NCI-H1694 (cell line): ENCODE measurements at places on chromosomes 7 and 10.

DNA sequence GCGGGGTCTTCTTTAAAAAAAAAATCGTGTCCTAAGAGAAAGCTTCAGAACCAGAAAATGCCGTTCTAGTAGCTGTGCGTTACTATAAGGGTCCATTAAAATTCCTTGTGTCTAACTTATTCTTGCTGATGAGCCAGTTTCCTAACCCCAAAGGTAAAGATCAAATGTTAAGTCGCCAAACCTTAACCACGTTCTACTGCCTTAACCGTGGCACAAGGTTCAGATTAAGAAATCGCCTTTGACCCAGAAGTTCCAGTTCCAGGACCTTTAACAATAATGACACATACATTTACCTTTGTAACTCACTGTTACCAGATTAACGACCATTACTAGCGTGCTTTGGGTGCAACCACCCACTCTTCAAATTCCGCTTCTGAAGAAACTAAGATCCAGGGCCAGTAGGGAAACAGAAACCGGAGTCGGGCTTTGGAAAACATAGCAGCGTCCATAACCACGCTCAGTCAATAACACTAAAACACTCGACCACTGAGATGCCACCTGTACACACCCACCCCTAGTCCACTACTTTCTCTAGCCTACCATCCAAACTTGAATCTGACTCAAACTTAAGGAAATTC is 620 bp downstream of the BET1 start:
- no peak for DNase-seq

- no peak for DNase-seq
Observed at GRCh38 chr10:110527731-110528171, 30.0 kb downstream of the DUSP5 start.

- DNase-seq, result no peak
Observed at GRCh38 chr7:18577096-18577771, 81.7 kb downstream of the HDAC9 start.

- no peak for DNase-seq
Observed at GRCh38 chr10:101617102-101617823, 29.1 kb downstream of the DPCD start.

GRCh38 chr7:34991938-34992840 is 45.1 kb downstream of the DPY19L1 start:
- no peak for DNase-seq

DNA sequence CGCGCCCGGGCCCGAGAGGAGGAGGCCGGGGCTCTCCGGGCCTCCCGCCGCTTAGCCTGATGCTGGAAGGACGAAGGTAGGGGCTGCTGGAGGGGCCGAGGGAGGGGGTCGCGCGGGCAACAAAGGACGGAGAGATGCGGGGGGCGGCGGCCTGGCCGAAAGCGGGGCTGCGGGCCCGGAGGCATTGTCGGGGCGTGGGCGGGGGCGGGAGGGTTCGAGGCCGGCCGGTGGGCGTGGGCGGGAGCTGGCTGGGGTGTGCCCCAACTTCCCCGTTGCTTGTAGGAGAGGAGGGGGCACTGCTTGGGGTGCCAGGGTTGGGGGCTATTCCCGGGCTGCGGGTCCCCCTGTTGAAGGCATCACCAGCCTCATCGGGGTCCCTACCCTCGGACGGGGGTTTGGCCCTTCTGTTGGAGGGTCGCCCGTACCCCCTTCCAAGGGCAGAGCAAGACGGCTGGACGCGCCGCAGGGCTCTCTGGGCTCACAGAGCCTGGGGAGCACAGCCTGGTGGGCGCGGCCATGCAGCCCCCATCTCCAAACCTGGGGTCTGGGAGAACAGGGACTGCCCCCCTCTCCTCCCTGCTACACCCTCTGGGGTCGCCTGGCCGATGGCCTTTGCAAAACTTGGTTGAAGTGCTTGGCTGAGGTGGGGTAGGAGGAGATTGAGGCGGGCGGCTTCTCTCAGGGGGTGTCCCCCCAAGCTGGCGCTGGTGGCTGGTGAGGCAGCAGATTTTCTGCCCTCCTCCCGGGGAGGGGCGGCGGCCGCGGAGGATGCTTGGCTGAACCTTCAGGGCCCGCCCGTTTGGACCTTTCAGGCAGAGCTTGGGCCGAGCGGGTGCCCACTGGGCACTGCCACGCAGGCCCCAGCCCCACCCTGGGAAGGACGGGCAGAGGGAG is 699 bp downstream of the CLIP2 start:
- no peak for DNase-seq

GRCh38 chr10:16792675-16793074 is 24.5 kb downstream of the RSU1 start:
- DNase-seq, result no peak

DNA sequence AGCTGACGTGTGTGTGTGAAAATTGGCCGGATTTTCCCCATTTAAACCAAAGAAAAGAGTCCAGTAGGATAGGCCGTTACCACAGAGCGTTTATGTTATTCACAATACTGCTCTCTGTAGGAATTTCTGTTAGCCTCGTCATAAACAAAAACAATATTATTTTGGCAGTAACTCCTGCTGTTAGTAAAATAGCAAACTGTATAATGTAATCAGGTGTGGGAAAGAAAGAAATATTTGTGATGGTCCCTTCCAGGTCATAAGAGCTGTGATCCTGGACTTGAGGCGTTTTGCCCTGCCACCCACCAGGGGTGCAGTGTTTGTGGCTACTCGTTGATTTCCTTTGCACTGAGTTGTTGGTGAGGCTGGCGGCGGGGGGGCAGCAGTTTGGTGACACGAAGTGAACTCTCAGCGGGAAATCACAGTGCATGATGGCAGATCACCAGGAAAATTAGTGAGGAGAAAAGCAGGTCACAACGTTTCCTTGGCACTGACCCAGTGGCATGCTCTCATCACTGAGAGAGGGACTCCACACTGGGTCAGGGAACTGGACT is 2.8 kb downstream of the EEPD1 start:
- no peak for DNase-seq

DNA sequence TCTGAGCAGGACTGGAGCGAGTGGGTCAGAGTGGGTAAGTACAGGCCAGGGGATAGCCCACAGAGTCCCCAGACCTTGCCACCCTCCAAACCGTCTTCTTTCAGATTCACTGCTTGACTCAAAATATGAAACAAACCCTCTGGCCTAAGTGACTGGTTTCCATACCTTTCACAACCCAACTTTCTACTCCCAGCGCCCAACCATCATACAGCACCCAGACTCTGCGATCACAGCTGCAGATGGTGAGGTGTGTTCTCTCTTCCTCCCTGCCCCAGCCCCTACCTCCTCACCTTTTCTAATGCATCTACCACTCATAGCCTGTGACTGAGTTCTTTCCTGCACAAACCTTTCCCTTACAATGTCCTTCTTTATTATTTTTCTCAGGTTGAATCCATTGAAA is 92.0 kb upstream of the CELF2 start:
- DNase-seq, result no peak

GRCh38 chr10:70057306-70057705 is 4.7 kb downstream of the MACROH2A2 start:
- DNase-seq, result no peak

GRCh38 chr7:106493041-106493731 is 167.8 kb downstream of the CCDC71L start:
- DNase-seq, result no peak

DNA sequence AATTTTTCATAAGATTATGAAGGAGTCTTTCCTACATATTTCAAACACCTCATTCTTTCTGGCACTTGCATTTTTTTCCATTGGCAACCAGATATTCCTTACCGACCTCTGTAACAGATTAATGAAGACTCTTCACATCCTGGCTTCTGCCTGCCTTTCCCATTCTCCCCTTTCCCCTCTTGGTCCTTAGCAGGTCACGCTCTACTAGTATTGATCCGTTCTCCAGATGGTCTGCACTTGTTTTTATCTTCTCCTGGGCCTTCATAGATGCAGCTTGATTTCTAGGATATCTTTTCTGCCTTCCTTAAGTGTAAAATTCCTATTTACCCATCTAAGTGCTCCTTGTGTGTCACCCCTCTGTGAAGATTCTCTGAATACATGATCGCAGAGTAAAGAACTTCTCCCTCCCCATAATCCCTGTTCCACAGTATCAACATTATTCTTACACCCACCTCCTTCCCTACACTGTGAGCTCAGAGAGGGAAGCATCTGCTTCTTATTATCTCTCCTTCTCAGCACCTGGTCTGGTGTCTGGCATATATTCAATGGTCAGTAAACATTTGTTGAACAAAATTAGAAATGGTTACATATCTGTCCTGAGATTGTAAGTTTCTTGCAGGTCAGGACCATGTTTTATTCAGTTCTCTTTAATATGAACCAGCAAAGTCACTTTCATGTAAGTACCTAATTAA is 654.2 kb downstream of the REEP3 start:
- DNase-seq, result no peak

GRCh38 chr7:152176797-152177196 is 151.3 kb downstream of the GALNT11 start:
- no peak for DNase-seq

GRCh38 chr10:4107285-4107851 is 322.4 kb upstream of the KLF6 start:
- DNase-seq, result no peak

DNA sequence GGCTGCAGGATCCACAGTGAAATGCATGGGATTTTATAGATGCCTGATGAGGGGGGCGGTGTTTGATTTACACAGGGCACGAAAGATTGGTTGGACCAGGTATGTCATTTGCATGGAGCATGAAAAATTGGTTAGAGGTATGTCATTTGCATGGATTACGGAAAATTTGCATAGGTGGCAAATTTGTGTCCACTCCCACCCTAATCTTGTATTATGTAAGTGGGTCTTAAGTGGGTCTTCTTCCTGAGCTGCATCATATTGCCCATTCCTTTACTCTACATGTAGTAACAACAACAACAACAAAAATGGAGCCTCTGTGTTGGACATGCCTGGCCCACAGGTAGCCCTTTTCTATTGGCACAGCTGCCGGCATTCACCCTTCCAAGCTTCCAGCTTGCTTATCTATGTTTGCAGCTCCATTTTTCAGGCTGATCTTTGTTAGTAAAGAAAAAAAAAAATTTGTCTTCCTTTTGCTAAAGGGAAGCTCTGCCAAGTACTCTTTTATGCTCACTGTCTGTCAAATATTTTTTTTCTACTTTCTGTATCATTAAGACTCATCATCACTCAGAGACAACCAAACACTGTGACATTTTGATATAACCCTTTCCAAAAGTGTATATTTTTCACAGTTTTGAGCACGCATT is 10.3 kb upstream of the ZNF273 start:
- DNase-seq, result no peak

GRCh38 chr10:27578316-27578715 is 74.2 kb downstream of the RAB18 start:
- no peak for DNase-seq

- DNase-seq, result no peak
Observed at GRCh38 chr7:101783381-101784181, 33.8 kb upstream of the CUX1 start.

GRCh38 chr7:137948845-137949330 is 53.0 kb downstream of the CREB3L2 start:
- DNase-seq, result no peak

DNA sequence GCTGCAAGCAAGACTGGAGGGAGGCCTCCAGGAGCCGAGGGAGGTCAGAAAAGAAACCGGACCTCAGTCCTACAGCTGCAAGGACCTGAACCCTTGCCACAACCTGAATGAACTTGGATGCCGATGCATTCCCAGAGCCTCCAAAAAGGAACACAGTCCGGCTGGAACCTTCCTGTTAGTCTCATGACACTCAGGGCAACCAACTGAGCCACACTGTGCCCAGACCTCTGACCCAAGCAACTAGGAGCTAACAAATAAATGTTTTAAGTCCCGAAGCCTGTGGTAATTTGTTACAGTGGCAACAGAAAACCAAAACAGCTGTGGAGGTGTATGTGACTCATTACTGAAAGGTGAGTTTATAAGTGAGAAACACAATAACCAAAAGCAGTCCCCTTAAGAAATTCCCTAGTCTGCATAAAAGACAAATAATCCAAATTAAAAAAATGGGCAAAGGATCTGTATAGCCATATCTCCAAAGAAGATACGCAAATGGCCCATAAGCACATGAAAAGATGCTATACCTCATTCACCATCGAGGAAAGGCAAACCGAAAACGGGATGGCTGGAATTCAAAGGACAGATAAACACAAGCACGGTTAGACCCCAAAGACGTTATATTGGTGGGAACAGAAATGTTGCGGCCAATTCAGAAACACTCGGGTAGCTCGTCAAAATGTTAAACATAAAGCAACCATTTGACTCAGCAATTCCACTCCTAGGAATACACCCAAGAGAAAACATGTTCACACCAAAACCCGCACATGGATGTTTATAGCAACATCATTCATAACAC is 24.8 kb downstream of the GNA12 start:
- no peak for DNase-seq

GRCh38 chr7:76505168-76506080 is 4.9 kb upstream of the UPK3B start:
- no peak for DNase-seq

DNA sequence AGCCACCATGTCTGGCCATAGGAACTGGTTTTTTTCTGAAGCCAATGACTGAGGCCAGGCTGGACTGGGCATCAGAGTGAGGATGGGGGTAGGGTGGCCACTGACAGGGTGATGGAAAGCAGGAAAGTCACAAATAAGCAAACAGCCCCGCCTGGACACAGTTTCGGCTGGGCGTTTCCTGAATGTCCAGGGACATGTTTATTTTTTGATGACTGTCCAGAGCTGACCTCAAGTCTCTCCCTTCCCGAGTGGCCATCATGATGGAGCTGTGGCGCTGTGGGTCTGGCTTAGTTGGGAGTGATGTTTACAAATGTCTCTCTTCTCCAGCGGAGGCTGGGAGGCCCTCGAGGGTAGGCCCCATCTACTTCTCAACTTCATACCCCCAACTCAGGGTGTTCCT is 37.1 kb upstream of the COMTD1 start:
- no peak for DNase-seq

- DNase-seq, result no peak
Observed at GRCh38 chr7:27111042-27111750, 8.7 kb upstream of the HOXA2 start.

DNA sequence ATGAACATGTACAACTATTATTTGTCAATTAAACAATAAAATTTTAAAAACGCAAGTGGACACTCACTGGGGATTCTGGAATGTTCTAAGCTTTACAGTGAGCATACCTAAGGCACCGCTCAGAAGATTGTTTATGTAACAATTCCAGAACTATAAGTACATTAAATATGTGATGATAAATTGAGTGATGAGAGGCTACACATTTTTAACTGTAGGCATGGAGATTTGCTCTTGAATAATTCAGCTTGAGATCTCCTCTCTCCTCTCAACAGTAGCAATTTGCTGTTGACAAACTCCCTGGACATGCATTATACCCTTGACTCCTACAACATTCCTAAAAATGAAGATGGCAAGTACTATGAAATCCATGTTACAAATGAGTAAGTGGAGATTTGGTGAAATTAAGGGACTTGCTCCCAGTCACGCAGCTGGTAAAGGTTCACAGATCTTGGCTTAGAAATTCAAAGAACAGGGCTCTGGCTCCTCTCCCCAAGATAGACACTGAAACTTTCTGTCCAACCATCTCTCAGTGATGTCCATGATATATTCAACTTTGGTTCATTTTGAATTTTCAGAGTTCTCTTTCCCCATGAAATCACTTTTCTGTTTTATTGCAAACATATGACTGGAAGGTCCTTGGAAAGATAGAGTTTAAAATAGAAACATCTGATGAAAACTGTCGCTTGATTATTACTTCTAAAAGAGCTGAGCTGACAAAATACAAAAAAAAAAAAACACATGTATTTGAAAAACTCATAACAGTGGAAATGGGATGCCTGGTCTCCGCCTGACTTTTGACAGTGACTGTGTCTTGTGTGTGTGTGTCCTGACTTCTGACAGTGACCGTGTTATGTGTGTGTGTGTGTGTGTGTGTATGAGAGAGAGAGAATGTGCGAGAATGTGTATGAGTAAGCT is 488.3 kb downstream of the TNS3 start:
- DNase-seq, result no peak
